ENCODE measurements at places on chromosomes 2 and 18.

DNA sequence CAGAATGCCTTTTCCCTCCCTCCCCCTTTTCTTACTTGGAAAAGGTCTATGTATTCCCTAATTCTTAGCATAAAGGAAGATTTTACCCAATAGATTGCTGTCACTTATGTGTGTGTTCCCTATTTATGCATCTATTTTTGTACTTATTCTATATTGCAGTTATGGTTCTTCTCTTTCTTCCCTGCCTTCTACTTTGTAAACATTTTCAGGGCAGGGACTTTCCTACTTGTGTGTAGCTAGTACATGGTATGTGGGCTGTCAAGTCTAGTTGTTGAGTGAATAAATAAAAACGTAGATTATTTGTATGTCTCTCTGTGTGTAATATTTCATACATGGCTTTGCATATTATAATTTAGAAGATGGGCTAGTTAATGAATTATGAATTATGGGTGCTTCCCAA is 45.3 kb downstream of the PSMD14 start:
- DNase-seq: no peak

DNA sequence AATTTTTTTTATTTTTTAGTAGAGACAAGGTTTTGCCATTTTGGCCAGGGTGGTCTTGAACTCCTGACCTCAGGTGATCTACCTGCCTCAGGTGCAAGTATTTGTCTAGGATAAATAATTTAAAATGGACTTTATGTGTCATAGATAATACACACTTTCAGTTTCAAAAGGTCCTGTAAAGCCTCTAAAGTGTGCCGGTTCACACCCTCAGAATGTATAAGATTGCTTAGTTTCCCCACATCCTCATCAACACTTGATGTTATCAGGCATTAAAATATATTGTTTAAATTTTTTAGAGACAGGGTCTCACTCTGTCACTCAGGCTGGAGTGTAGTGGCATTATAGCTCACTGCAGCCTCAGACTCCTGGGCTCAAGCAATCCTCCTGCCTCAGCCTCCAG is 170.5 kb downstream of the ANKRD44 start:
- no peak for DNase-seq

GRCh38 chr2:163369111-163369510 is 366.7 kb downstream of the FIGN start:
- DNase-seq: no peak

DNA sequence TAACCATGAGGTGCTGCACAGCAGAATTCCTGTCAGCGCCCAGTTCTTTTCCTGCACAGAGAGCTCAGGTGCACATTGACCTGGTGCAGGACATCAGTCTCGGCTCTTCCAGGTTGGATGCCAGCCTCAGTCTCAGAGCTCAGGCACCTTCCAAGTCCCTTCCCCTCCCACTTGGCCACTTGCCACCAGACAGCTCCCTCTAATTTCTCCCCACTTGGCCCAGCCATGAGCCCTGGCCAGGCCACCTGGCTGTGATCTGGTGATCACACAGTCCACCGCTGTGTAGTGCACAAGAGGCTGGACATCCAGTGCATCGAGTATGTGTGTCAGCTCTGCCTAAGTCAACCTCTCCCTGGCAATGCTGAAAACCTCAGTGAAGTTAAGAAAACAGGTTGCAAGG is 336.6 kb upstream of the MYT1L start:
- no peak for DNase-seq

DNA sequence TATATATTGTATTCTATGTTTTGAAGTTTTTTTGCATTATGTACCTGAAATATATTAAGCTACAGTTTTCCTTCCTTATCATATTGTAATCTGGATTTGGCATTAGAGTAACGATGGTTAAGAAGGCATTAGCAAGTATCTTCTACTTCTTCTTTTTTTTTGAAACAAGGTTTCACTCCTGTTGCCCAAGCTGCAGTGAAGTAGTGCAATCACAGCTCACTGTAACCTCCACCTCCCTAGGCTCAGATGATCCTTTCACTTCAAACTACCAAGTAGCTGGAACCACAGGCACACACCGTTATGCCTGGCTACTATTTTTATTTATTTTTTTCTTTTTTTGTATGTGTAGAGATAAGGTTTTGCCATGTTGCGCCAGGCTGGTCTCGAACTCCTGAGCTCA is 201.1 kb downstream of the ZNF804A start:
- no peak for DNase-seq

DNA sequence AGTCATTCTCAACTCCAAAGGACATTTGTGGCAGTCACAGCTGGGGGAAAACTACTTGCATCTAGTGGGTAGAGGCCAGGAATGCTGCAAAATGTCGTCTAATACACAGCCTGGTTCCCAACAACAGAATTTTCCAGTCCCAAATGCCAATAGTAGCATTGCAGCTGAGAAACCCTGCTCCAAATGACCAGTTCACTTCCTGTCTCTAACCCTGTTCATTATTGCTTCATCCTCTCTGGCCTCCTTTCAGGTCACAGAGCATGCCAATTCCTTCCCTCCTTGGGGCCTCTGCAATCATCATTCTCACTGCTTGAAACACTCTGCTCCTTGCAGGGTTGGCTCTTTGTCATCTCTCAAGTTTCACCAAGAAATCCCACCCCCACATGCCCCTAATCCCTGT is 139.1 kb downstream of the IRS1 start:
- no peak for DNase-seq

- DNase-seq: no peak
Measured at GRCh38 chr2:69501301-69501700, 64.1 kb upstream of the NFU1 start.

- DNase-seq: no peak
Measured at GRCh38 chr2:239912171-239912937, 112.8 kb downstream of the NDUFA10 start.

DNA sequence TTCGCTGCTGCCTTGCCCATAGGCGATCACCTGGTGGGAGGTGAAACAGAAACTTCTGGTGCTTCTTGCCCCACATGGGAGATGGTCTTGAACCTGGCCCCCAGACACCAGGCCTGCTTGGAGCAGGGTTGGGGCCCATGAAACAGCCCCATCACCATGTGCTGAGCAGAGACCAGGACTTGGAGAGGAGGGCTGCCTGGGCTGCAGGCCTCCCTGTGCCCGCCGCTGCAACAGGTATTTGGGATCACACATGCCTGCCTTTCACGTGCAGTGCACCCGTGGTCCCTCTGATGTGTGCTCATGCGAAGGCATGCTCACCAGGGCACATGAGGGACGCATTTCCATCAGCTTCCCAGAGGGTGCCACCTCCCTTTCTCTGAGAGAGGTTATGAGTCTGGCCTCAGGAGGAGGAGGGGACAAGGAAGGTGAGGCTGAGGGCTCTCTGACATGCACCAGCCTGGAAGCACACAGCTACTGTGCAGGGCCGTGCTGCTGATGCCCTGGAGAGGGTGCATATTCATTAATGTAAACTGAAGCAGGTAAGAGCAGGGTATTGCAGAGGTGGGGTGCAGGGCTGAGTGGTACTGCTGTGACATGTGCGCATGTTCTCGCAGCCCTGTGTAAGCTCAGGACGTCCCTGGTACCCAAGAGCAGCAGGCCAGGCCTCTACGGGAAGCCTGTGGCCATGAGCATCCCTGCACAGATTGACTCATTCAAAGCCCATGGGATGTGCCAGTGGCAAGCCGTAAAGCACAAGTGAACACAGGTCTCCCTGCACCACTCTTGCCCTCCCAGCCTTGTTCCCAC is 4.2 kb upstream of the OXER1 start:
- DNase-seq: no peak

DNA sequence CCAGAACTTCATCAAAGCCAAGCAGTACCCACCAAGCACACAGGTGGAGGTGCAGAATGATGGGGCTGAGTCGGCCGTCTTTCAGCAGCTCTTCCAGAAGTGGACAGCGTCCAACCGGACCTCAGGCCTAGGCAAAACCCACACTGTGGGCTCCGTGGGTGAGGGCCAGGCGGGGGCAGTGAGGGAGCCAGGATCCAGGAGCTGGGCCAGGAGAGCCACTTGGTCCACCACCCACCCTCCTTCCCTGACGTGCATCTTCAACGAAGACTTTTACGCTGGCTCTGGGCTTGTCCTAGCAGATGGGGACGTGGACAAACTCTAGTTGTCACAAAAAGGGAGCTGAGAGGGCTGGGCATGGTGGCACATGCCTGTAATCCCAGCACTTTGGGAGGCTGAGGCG is 11.8 kb downstream of the VIL1 start:
- no peak for DNase-seq

- DNase-seq: no peak
Measured at GRCh38 chr2:135818937-135819610, 17.9 kb downstream of the LCT start.

- DNase-seq: no peak
Measured at GRCh38 chr2:59176737-59177136, 935.6 kb upstream of the FANCL start.

DNA sequence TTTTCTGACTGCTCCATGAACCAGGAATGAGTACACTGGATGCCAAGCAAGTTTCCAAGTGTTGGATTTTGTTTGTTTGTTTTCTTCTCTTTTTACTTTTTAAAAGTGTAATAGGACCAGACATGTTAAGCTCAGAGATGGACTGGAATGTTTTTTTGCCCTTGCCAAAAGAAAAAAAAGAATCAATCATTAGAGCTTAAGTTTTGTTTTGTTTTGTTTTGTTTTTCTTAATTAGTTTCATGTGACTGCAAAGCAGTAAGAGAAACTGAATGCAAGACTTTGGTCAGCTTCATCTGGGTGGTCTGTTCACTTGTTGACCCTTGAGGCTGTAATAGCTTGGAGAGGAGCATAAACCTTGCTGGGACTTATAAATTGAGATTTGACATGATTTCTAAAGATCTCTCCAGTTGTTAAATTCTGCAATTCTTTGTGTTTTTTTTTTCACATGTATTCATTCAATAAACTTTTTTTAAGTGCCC is 42.4 kb upstream of the SLC1A4 start:
- no peak for DNase-seq

DNA sequence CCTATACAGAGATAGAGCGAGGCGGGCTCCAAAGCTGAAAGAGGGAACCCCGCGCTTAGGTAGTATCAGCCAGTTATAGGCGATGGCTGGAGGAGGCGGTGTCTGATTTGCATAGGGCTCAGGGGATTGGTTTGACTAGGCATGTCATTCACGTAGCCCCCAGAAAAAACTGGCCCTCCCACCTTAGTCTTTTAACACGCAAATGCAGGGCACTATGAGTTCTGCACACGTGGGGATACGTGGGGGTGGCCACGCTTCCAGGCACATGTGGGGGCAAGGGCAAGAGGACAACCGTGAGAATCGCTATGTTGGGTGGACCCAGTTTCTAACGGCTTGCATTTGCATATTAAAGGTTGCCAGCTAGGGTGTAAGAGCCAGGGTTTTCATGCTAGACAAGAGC is 56.7 kb upstream of the MSTN start:
- DNase-seq: peak; percentile 16

DNA sequence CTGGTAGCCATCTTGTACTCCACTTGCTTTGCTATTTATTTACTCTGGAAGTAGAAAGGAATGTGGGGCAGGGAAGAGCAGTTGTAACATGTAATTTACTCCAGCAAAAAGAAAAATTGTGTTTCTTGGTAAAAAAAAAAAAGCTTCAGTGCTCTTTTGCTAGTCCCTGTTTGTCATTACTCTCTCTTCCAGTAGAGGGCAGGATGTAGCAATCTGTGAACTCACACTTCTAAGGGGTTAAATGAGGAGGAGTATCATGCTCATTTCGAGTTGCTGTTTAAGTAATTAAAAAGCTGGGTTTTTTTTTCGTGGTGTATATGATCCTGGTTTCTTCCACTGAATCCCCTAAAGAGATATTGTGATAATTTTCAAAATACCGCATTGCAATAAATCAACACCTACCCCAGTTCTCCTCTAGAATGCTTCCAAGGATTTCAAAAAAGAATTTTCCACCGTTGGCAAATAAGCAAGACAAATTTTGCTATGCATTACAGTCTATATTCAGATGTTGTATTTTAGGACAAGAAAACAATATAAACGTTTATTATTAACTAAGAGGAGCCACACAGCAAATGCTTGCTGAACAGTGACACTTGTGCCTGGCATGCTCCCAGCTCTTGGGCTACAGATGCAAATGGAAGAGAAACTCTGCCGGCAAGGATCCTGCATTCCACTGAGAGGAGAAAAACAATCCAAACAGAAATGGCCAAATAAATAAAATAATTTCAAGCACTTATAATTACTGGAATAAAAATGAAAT is 261.6 kb downstream of the ASXL3 start:
- DNase-seq: no peak

DNA sequence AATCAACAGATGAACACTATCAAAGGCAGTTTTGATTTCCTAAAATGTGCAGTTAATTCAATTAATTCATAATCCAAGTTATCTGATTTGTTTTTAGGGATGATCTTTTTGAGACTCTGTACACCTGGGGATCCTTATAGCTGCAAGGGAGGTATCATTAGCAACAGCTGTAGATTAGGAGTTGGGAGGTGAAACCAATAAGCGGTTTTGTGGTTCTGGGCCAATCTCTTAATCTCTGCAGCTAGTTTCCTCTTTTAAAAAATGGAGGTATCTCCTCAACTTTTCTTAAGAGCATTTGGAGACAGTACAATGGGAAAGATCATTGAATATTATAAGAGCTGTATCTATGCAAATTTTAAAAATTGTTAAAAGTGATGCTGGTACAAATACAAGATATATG is 126.0 kb downstream of the MC4R start:
- no peak for DNase-seq

DNA sequence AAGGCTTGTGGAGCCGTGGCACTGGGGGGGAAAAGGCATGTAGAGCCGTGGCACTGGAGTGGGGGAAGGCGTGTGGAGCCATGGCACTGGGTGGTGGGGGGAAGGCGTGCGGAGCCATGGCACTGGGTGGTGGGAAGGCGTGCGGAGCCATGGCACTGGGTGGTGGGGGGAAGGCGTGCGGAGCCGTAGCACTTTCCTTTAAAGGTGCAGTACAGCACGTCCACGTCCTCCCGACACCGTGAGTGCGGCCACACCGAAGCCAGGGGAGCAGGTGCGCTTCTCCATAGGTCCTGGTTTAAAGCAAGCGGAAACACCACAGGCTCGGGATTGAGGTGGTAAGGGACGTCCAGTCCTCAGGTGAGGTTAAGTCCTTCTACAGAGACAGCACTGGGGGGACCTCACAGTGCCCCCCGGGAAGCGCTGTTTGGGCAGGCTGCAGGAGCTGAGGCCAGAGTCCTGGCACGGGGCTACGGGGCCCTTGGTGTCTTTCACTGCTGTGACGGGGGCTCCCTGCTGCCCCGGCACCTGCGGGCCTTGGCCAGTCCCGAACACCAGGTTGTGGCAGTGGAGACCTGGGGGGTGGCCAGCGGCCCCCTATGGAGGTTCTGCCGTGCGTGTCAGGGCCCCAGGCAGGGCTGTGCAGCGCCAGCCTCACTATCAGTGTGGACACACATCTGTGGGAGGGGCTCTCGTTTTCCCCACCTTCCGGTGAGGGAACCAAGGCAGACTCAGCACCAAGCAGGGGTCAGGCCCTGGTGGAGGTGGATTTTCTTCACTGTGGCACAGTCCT is 93.0 kb upstream of the CTDP1 start:
- no peak for DNase-seq

- no peak for DNase-seq
Measured at GRCh38 chr18:9685615-9685890, 22.5 kb upstream of the RAB31 start.

DNA sequence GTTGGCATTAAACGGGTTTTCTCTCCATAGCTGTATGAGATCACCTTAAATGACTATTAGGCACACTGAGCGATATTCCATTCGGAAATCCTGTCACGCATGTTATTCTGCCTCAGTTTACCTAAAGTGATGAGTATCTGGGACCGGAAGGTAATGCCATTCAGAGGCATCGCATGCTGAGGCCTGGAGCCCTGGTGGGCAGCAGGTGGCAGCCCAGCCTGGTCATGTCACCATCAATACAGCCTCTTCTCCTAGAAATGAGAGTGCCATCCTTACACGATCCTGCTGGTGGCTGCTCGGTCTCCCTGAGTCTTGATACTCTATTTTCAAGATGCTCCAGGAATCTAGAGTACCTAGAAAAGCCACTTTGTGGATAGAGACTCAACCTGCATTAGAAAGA is 119.8 kb downstream of the EIPR1 start:
- DNase-seq: no peak
